ENCODE measurements at places on chromosomes 13 and 19. TPM values are rescaled to one million over a fixed set of nuclear protein-coding genes. Genes with fewer than 3 reads are reported as not detected.
A peak's percentile ranks its signal among the peaks of the same experiment; 100 is the strongest.

DNA sequence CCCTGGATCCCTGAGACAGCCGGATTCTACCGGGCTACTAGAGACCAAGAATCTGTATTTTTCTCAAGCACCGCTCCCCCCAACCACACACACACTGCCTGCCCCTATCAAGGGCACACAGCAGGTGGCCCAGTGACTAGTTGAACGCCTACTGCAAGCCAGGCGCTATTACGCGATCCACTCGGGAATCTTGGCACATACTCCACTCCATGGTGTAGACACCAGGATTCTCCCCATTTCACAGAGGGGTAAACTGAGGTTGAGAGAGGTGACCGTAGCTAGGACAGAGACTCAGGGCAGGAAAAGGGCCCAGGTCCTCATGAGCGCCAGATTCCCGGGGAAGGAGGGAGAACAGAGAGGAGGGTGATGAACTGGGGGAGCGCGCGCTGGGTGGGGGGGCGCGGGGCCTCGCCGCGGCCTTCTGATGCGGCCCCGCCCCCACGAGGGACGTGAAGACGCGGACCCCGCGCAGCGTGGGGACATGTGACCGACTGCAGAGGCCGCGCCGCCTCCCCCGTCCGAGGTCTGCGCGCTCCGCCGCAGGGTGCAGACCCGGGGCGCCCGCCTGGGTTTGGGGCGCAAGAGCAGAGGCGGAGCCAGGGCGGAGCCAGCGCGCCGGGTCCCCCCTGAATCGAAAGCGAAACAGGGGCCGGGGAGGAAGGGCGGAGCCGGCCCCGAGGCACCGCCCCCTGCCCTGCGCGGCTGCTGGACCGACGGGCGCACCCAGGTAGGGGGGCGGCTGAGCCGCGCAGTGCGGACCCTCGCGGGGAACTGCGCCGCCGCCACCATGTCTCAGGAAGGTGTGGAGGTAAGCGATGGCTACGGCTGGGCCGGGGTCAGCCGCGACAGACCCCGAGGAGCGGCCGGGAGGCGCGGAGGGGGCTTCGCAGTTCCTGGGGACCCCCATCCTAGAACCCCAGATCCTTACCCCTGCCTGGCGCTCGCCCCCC is at the start of gene SHFL:
Gene SHFL (plus strand): TSS at position 677 of the 950 bp plus-strand sequence. CDS start 111 bp downstream, at position 788.
- peak; percentile 93 for DNase-seq

- no peak for DNase-seq
These were observed 1.6 kb upstream of the CACNG6 start for GRCh38 chr19:53989600-53990533.

- peak; percentile 47 for DNase-seq
These were observed 1.7 kb downstream of the DPY19L3 start for GRCh38 chr19:32407004-32407992.

- DNase-seq, result peak; percentile 71
These were observed 60.5 kb downstream of the GADD45B start for GRCh38 chr19:2536461-2536860.

The CHAF1A gene
- polyA plus RNA-seq, result 4.3 TPM

The CDX2 gene
- polyA plus RNA-seq, result not detected

- peak; percentile 85 for DNase-seq
These were observed 5.1 kb downstream of the JUNB start for GRCh38 chr19:12796146-12797071.

DNA sequence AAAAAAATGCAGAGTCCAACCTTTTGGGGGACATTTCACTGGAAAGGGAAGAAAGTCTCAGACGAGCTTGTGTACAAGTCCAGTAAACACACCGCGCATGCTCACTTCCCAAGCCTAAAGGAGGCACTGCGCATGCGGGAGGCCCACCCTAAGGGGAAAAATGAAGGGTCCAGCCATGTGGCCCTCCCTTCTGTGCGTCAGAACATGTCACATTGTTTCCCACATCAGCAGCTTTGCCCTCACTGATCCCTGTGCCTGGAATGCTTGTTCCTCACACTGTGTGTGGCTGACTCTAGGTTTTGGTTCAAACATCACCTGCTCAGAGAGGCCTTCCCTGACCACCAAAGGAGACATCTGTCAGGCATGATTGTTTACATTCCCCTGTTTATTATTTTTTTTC is 4.4 kb downstream of the ELSPBP1 start:
- no peak for DNase-seq

The C19orf67 gene
- not detected for polyA plus RNA-seq

GRCh38 chr19:46571495-46571894 is 29.6 kb upstream of the CALM3 start:
- DNase-seq, result no peak

The NLRP12 gene
- polyA plus RNA-seq, result 0.20 TPM

DNA sequence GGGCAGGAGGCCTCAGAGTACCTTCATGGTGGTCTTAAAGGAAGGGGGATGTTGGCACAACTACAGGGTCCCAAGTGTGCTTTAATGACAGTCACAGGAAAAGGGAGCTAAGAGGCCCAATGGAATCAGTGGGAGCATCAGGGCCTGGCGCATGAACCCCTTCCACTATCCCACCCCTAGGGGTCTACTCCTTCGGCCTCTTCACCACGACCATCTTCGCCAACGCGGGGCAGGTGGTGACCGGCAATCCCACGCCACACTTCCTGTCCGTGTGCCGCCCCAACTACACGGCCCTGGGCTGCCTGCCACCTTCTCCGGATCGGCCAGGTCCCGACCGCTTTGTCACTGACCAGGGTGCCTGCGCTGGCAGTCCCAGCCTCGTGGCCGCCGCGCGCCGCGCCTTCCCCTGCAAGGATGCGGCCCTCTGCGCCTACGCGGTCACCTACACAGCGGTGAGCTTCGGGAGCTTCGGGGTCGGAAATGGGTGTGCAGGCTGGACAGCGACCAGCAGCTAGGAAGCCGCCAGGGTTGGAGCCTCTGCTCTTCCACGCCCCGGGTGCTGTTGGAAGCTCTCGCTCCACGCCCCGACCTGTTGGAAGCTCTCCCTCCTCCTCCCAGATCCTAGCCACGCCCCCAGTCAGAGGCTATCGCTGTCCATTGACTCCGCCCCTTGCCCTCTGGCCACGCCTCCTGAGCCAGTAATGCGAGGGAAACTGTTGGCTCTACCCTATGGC is 6.0 kb downstream of the PLPPR2 start:
- DNase-seq, result peak; percentile 59

DNA sequence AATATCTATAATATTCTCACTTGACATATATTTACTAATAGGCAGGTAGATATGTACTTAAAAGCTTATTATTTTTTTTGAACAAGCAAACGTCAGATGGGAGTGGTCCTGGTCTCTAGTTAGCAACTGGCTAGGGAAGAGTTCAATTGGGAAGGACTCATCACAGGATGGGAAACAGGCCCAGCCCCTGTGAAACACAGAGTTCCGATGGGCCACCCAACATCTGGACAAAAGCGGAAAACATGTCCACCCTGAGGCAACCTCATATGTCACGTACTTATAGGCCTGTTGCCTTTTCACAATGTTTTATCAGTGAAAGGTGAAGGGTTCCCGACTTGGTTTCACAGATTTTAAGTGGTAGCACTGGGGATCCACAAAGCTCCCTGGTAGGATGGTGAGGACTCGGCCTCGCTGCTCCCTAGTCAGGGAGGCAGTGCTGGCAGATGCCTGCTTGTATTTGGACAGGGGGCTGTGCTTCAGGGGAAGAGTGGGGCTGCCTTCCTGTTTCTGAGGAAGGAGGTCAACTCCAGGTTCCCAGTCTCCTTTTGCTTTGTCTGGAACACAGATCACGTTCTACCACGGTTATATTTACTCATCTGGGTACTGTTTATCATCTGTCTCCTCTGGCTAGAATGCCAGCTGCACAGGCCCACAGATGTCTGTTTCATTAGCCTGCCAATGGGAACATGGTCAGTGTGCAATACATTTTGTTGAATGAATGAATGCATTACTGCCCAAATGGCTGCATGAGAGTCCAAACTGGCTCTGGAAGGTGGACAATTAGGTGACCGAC is 49.4 kb upstream of the SLC15A1 start:
- no peak for DNase-seq

The OR4F17 gene
- not detected for polyA plus RNA-seq

The ZNF285 gene
- polyA plus RNA-seq, result 2.2 TPM

The ZNF667 gene
- polyA plus RNA-seq, result 3.2 TPM

DNA sequence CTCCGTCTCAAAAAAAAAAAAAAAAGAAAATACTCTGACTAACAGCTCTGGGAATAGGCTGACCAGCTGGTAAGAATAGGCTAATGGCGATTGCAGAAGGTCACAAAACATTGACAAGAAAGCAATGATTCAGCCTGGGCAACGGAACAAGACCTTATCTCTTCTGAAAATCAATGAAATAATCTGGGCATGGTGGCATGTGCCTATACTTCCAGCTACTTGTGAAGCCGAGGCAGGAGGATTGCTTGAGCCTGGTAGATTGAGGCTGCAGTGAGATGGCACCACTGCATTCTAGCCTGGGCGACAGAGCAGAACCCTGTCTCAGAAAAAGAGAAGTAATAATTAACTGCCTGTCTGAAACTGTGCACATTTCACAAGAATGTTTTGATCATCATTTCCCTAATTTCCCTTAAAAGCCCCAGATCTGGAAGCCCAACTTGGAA is 18.8 kb upstream of the MTRF1 start:
- DNase-seq, result no peak

The SYDE1 gene
- polyA plus RNA-seq, result 11.3 TPM

DNA sequence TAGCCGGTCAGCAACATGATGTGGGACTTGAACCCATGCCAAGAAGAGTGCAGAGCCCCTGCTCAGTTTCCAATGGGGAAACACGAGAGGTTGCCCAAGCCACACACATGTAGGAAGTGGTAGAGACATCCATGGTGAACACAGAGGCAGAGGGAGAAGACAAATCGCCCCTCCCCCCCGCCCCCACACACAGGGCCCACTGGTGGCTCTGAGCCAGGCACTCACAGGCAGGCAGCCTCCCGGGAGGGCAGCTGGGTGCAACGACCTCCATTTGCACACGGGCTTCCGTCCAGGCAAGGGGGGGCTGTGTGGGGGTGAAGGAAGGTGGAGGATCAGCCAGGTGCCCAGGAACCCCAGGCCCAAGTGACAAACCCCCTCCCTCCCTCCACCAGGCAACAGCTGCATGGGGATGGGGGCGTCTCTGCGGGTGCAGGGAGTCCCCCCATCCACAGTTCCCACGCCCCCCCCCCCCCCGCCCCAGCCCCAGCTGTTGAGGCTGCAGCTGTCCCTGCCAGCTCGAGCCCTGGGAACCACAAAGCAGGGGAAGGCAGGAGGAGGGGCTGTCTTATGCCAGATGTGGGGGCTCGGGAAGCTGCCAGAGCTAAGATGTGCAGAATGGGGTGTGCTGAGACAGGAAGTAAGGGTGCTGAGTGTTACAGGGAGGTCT is 3.4 kb downstream of the NOTCH3 start:
- DNase-seq, result no peak

The OVOL3 gene
- not detected for polyA plus RNA-seq

DNA sequence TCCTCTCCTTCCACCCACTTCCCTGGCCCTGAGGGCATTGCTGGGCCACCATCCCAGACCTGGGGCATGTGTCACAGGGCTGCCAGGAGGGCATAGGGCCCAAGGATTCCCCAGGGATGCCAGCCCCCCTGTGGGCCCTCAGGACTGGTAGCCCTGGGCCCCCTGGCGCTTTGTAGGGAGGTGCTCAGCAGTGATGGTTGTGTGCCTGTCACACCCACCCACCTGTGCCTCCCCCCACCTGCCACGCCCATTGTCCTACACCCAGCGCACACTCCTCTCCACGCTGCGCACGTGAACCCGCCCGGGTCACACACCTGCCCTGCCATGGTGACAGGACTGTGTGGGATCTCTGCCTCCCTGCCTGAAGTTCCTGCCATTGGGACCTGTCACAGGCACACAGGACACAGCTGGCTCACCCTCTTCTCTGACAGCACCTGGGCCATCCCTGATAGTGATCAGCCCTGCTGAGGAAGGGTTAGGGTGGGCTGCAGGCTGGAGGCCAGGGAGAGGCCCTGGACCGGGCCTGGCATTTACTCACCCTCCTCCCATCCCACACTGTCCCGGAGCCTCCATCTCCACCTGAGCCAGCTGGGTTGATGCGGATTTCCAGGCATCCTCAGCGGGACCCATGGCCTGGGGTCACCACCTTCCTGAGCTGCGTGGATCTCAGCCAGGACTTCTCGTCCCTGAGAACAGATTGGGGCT is 23.9 kb downstream of the WTIP start:
- DNase-seq, result no peak

- DNase-seq, result no peak
These were observed 7.2 kb downstream of the DNAJC15 start for GRCh38 chr13:43030548-43030947.

The FCGBP gene
- polyA plus RNA-seq, result 2.1 TPM

- DNase-seq, result no peak
These were observed 178.4 kb downstream of the COL4A1 start for GRCh38 chr13:110128546-110128945.

The UPF1 gene
- polyA plus RNA-seq, result 31.4 TPM

The CCL25 gene
- not detected for polyA plus RNA-seq

GRCh38 chr13:39208636-39209035 is 170.4 kb downstream of the NHLRC3 start:
- no peak for DNase-seq

GRCh38 chr13:96490496-96490989 is 400.6 kb downstream of the HS6ST3 start:
- DNase-seq, result no peak

The KISS1R gene
- not detected for polyA plus RNA-seq
